ENCODE measurements at places on chromosomes 13 and 19.

GRCh38 chr13:59680429-59681024 lies 483.2 kb downstream of the DIAPH3 start:
- DNase-seq: no peak

DNA sequence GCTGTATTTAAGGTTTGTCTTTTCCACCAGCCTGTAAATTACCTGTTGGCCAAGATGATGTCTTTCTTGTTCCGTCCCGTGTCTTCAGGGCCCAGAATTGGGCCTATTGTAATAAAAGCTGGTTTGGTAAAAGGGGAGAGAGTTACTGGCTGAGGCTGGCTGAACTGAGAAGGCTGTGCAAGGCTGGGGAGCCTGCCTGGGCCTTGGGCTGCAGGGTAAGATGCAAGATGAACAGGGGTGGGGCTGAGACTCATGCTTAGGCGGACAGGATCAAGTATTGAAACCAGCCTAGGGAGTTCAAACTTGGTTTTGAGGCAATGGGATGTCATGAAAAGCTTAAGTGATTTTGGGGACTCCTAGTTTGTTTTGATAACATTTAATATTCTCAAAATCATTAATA lies 142.3 kb downstream of the PCCA start:
- no peak for DNase-seq

DNA sequence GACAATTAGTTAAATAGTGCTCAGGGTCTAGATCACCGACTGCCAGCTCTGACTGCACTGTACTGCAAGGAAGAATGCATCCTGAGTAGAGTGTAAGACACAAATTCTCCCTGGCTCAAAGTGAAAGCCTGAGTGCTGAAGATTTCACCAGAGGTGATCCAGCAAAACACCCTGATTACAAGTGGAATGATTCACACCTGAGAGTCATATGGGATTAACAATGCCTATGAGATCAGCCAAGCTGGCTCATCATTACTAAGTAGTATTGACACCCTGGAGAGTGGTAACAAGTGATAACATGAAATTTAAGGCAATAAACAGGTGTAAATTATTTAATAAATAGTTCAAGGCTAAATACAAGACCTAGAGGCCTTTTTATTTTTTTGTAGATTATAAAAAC lies 403.8 kb upstream of the PRR20A start:
- DNase-seq: no peak

- no peak for DNase-seq
Observed at GRCh38 chr19:28509079-28509895, 703.7 kb downstream of the UQCRFS1 start.

- no peak for DNase-seq
Observed at GRCh38 chr19:40400559-40400958, 10.6 kb upstream of the HIPK4 start.

DNA sequence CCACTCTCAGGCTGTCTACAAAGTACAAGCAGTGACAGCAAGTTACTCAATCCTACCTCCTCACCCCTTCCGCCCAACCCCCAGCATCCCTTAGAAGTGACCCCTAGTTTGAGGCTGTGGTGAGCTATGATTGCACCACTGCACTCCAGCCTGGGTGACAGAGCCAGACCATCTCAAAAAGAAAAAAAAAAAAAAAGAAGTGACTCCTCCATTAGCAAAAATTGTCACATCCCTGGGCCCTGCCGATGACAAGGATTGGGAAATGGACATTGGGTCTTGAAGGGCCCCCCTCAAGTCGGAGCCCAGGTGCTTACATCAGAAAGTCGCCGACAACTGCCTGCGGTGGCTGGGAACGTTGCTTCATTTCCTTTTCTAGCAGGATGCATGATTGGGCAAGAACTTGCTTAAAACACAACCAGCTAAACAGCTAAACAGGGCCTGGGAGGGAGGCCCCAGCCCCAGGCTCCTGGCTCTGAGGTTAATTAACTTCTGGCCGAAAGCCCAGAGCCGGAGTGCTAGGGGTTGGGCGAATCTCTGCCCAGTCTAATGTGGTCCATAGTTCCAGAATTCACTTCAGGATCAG lies 15.3 kb downstream of the RAB3D start:
- peak; percentile 33 for DNase-seq

DNA sequence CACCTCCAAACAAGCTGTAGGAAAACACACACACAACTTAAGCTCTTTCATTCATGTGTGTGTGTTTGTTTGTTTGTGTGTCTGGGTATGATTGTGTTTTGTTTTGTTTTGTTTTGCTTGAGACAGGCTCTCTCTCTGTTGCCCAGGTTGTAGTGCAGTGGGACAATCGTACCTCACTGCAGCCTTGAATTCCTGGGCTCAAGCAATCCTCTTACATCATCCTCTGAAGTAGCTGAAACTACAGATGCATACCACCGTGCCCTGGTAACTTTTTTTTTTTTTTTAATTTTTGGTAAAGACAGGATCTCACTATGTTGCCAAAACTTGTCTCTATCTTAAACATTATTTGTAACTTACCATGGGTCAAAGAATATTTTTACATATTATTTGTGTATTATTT lies 431.7 kb downstream of the SLITRK1 start:
- DNase-seq: no peak

DNA sequence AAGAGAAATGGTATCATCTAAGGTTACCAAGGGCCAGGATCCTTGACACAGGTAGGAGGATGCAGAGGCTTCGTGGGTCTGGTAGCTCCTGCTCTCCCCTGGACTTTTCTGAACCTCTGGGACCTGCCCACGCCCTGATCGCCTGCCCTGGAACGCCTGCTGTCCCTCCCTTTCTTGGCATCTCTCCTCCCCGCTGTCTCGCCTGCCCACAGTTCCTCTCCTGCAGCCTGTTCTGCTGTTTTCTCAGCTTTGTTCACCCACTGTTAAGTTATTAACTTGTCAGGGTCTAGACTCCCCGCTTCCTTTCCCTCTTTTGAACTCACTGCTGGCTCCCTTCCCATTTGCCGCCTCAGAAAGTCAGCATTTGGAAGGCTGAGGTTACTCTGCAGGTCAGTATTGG lies 19.8 kb downstream of the SERP2 start:
- DNase-seq: no peak

DNA sequence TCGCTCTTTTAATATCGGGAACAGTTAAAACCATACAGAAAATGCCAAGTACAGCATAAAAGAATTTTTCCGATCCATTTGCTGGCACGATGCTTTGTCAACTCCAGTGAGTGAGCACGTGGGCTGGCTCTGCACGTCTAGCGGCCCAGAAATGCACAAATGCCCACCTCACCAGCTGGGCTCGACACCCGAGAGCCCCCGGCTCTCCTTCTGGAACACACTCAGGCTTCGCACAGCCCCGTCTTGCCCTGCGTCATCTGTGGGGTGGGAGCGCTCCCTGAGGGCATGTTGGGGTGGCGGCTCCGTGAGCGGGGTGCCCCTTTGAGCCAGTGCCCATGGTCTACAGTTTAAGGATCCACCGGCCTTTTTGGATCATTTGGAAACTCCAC lies 24.5 kb downstream of the ATP4B start:
- no peak for DNase-seq

DNA sequence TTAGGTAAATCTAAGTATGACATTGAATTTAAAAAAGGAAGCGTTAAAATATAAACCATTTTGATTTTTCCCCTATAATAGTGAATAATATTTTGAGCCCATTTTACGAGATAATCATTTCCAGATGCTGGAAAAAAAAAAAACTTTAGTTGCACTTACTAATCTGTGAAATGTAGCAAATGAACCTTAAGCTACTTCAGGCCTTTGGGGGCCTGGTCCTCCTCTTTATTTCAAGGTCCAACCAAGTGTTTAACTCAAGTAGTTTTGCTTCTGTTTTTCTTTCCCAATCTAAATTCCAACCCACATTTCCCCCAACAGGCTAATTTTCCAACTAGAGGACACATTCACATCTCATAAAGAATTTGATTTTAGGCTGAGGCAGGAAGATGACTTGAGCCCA lies 101.2 kb downstream of the TNFRSF19 start:
- no peak for DNase-seq

DNA sequence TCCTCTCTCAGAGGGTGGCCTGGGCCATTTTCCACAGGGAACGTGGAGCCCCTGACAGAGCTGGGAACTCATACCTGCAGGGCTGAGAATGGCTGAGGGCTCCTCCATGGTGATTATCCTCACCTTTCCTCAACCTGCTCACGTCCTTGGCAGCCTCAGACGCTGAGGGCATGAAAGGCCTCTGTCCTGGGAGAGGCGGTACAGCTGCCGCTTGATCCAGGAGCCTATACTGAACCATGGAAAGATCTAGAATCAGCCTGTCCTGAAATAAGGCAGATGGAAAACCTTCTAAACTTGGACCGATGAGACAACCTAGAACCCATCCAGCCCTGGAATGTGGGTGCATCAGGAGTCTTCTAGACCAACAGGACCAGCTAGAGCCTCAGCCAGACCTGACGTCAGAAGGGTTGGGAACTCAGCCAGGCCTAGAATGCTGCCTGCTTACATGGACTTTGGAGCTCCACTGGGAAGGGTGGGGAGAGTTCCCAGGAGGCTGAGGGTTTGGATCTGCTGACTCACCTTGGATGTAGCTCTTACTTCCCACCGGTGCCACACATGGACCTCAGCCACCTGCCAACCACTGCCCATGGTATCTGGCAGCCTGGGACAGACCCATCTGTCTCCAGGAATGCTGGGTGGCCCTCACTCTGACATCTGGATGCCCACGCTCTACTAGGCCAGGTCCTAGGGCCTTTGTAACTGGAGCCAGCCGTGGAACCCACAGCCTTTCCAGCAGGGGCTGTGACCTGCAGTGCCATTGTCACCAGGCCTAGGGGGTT lies 7.5 kb downstream of the KCTD15 start:
- DNase-seq: no peak
